Calu3 (cell line): ENCODE measurements at places on chromosomes 2 and 18. TPM values are rescaled to one million over a fixed set of nuclear protein-coding genes. Genes with fewer than 3 reads are reported as not detected.

The FOXD4L1 gene
- 0.92 and 1.0 TPM in 2 replicates for total RNA-seq

The DLX1 gene
- total RNA-seq, result not detected in 2 replicates

The SKOR2 gene
- not detected in 2 replicates for total RNA-seq

The SLC1A4 gene
- total RNA-seq, result 15.4 and 22.9 TPM in 2 replicates

The M1AP gene
- total RNA-seq, result not detected in 2 replicates

The ACOXL gene
- 2.4 and 2.7 TPM in 2 replicates for total RNA-seq

The NAGK gene
- total RNA-seq, result 63.2 and 75.0 TPM in 2 replicates

The PUM2 gene
- total RNA-seq, result 96.8 and 106 TPM in 2 replicates

The CD8B2 gene
- not detected in 2 replicates for total RNA-seq

The NCK2 gene
- total RNA-seq, result 88.6 and 96.9 TPM in 2 replicates

The PRKAG3 gene
- not detected in 2 replicates for total RNA-seq

The PID1 gene
- total RNA-seq, result 0.24 and 0.31 TPM in 2 replicates

The IL36B gene
- total RNA-seq, result not detected in 2 replicates

The SCN3A gene
- 0.09 and 1.3 TPM in 2 replicates for total RNA-seq

GRCh38 chr2:134212746-134213145 lies 41.1 kb upstream of the MGAT5 start:
- DNase-seq, result no peak

DNA sequence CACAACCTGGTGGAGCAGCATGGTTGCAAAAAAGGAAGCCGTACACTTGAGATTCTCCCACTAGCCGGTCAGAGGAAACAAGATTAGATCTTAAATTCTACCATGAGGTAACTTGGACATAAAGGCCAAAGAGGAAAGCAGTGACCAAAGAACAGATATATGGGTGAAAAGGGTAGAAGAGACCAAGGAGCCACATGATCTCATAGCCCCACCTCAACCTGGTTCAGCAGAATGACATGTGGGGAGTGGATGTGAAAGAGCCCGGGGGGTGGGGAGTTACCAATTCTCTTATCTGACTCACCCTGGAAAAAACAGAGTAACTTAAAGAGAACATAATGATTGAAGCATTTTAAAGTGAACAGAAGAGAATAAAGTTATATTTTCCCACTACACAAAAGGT lies 683.0 kb downstream of the DSC3 start:
- DNase-seq, result peak; percentile 18

- DNase-seq, result no peak
These were observed 47.1 kb upstream of the SELENOI start for GRCh38 chr2:26298638-26299393.

GRCh38 chr2:189466046-189466445 lies 24.8 kb downstream of the WDR75 start:
- DNase-seq, result no peak

- no peak for DNase-seq
These were observed 232.1 kb downstream of the PRKCE start for GRCh38 chr2:45883603-45884000.

DNA sequence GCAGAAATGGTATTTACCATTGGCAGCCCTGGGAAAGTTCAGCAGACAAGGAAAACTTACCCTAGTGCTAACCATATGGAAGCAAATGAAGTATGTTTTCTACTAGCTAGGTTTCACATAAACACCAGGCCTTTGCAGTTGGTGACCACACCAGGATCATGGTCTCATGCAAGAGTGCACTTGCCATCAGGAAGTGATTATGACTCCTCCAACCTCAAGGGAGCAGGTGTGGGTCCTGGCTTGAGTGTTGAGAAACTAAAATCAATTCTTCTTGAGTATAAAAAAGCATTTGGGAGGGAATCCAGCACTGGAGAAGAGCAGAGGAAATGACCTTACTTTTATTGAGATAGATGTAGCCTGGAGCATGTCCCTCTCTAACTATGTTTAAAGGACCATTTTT lies 56.8 kb upstream of the SPAG16 start:
- DNase-seq, result no peak

GRCh38 chr2:8251291-8251690 lies 430.6 kb upstream of the ID2 start:
- no peak for DNase-seq

DNA sequence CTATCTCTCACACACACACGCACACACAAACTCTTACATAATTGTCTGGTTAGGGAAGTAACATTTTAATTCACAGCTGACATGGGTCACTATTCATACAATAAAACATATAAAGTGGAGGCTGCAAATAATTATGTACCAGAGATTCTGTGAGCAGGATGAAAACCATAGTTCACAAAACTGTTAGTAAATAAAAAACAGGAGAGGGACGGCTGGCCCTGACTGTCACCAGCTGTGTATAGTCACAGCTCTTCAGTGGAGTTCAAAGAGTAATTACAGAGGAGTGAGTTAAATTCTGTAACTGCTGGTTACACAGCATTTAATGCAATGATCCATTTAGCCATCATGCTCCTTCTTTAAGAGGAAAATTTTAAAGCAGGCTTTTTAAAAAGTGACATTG lies 76.9 kb downstream of the NRXN1 start:
- no peak for DNase-seq

GRCh38 chr18:2540575-2540974 lies 30.7 kb downstream of the METTL4 start:
- no peak for DNase-seq

DNA sequence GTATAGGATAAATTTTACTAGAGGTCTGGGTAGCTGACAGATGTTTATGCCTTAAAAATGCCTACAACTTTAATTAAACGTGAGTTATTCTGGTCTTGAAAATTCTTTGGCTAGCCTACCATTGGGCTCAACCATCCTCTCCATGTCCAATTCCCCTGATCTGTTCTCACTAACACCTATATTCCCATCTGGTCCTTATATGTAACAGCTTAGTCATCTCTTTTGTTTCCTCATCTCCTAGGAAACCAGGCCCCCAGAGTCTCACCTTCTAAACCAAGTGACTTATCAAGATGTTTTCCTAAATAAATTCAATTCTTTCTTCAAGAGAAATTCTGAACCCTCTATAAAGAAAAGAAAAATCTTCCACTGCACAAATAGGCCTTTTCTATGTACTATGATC lies 148.5 kb downstream of the TTC32 start:
- no peak for DNase-seq

DNA sequence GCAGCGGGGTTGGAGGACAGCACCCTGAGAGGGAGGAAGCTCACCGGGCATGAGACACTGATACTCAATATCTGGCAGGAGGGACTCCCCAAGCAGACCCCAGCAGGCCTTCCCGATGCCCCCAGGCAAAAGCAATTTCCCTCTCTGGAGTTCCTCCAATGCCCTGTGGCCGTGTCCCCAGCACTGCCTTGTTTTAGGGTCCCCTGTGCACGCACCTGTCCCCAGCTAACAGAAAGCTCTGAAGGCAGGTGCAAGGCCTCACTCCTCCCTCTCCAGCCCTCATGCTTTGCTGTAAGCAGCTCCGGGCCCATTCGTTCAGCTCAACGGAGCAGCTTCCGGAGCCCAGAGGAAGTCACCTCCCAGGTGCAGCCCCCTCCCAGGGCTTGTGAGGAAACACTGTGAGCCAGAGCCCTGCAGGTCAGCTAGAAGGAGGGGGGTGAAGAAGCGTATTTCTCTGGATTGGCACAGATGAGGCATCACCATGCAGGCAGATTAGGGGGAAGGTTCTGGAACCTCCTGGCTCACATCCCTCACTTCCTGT lies 50.3 kb upstream of the ID2 start:
- no peak for DNase-seq

- DNase-seq, result no peak
These were observed 42.9 kb upstream of the HS6ST1 start for GRCh38 chr2:128361376-128362131.

DNA sequence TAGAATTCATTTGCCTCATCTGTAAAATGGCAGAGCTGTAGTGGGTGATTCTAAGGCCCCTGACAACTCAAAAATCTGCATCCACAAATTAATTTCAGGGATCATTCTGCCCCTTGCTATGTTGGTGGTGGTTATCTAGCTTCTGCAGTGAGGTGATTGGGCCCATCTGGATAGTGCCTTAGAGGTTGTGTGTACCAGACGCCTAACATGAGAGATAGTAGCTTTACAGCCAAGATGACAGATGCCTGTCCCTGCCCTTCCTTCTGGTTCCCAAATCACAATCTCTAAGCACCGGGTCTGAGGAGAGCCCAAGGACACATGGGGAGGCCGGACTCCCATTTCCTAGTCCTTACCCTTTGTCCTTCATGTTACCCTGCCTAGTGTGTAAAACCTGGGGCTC lies 51.1 kb upstream of the TNP1 start:
- DNase-seq, result no peak

DNA sequence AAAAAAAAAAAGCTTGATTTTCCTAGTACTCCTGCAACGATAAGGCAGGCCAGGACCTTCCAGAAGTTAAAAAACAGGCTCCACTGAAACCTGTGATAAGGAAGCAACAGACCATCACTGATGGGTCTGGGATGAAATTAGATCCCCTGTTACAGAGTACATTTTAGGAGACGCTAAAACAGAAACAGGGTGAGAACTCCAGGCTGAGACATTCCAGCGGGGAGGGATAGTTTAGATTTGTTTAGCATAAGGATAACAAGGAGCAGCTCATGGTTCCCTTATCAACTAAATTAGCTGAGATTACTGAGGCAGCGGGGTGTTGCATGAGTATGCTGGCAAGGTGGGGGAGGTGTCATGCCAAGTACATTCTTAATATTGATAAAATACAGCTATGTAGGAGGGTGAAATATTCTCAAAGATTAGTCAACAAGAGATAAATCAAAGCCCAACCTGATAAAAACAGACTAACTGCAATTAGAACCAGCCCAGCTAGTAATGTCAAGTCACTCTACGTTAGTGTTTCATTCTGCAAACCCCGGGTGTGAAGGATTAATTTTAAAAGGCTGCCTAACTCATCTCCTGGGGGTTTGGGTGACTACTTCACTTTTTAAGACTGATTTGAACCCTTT lies 75.0 kb upstream of the BZW1 start:
- no peak for DNase-seq

DNA sequence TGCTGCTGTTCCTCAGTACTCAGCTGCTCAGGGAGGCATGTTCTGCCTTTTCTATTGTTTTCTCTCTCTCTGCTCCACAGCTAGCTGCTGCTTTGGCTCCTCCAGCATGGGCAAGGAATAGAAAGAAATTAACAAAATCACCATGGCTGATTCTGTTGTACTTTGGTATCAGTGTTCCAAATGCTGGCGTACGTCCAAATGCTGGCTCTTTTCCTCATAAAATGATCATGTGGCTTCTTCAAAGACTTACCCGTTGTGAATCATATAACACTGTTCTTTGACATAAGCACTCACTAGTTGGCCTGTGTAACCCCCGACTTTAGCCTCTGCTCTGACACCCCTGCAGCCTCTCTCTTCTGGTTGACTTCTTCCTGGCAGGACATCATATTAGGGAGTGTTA lies 547.6 kb downstream of the CPS1 start:
- DNase-seq, result peak; percentile 6

GRCh38 chr18:34399892-34400291 lies 175.2 kb upstream of the NOL4 start:
- DNase-seq, result no peak

DNA sequence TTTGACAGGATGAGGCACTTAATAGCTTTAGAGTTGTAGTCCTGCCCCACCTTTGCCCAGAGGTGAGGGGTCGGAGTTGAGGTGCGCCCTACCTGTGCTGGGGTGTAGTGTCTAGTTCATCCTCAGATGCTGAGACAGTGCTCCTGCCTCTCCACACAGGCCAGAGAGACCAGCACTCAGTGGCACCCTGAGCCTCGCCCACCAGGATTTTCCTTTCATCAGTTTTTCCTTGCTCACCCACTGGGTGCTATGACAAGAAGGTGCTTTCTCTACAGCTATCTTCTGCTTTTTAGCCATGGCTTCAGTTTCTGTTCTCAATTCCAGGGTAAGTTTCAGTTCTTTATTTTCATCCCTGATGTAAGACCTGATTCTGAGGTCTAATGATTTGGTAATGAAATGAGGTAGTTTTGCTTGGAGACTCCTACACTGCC lies 16.8 kb upstream of the TMEM131 start:
- no peak for DNase-seq

DNA sequence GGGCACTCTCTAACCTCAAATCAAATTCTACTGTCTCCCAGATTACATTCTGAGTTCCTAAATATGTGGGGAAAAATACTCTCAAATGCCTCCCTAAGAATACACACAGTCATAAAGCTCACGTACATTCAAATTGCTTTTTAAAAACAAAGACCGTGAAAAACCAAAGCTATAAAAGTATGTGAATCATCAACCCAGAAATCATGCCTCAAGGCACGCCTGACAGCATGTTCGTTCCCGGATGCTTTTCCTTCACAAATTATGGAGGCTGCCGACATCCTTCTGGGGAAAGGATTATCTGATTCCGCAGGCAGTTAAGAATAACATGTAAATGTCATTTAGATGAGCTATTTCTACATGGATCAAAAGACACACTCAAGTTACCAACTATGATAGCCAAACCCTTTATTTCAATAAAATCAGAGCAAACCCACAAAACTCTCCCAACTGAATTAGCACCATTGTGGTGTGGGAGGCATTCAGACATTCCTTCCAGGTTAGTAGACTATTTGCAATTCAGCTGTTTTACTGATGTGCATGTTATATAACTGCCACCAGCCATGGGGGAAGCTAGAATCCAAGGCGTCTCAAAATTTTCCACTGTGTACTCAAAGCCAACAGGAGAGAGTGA lies 398.2 kb upstream of the TRIB2 start:
- DNase-seq, result no peak

GRCh38 chr2:53114991-53115390 lies 652.6 kb upstream of the CHAC2 start:
- no peak for DNase-seq

- no peak for DNase-seq
These were observed 108.9 kb upstream of the ITGA4 start for GRCh38 chr2:181348107-181348837.

- DNase-seq, result no peak
These were observed 382.9 kb downstream of the DCC start for GRCh38 chr18:52722904-52723303.

- DNase-seq, result no peak
These were observed 304.0 kb downstream of the DYSF start for GRCh38 chr2:71757351-71757750.

GRCh38 chr2:59568461-59568860 lies 985.0 kb downstream of the BCL11A start:
- DNase-seq, result no peak

GRCh38 chr18:69556228-69556627 lies 155.5 kb downstream of the DOK6 start:
- DNase-seq, result no peak

GRCh38 chr2:28273751-28274150 lies 118.9 kb upstream of the FOSL2 start:
- DNase-seq, result no peak

GRCh38 chr2:160689441-160689840 lies 195.8 kb upstream of the RBMS1 start:
- DNase-seq, result no peak

DNA sequence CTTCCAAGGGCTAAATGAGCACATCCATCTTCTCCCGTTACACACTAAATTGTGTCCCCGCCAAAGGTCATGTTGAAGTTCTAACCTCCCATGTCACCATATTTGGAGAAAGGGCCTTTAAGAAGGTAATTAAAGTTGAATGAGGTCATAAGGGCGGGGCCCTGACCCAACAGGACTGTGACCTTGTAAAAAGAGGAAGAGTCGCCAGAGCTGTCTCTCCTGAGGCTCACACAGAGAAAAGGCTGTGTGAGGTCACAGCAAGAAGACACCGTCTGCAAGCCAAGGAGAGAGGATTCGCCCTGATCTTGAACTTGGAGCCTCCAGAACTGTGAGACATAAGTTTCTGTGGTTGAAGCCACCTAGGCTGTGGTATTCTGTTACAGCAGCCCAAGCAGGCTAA lies 24.1 kb downstream of the TRABD2A start:
- no peak for DNase-seq
